Psoas muscle (tissue), 8 donors: ENCODE measurements at places on chromosomes 4 and X. TPM values are rescaled to one million over a fixed set of nuclear protein-coding genes. Genes with fewer than 3 reads are reported as not detected.
A peak's percentile ranks its signal among the peaks of the same experiment; 100 is the strongest.

- peak overlapping the region; percentile 63 for H3K27ac ChIP-seq
- no peaks in the 10 kb centered on the region for H3K36me3 ChIP-seq
- H3K4me3 ChIP-seq = peak overlapping the region; percentile 65
Observed at GRCh38 chrX:102659790-102660757, 8.8 kb downstream of the GPRASP1 start.

GRCh38 chr4:107774681-107775080 is 50.1 kb upstream of the SGMS2 start:
- no peak overlapping the region for H3K4me3 ChIP-seq
- no peaks in the 10 kb centered on the region for H3K27me3 ChIP-seq
- H3K36me3 ChIP-seq = no peaks in the 10 kb centered on the region
- H3K27ac ChIP-seq = no peak overlapping the region
- DNase-seq = no peak

GRCh38 chrX:107626916-107627315 is 1.4 kb upstream of the PRPS1 start:
- H3K4me1 ChIP-seq = no peaks in the 10 kb centered on the region
- no peak for DNase-seq
- no peaks in the 10 kb centered on the region for H3K27me3 ChIP-seq
- no peaks in the 10 kb centered on the region for H3K36me3 ChIP-seq
- H3K4me3 ChIP-seq = no peak overlapping the region
- no peak overlapping the region for H3K27ac ChIP-seq

DNA sequence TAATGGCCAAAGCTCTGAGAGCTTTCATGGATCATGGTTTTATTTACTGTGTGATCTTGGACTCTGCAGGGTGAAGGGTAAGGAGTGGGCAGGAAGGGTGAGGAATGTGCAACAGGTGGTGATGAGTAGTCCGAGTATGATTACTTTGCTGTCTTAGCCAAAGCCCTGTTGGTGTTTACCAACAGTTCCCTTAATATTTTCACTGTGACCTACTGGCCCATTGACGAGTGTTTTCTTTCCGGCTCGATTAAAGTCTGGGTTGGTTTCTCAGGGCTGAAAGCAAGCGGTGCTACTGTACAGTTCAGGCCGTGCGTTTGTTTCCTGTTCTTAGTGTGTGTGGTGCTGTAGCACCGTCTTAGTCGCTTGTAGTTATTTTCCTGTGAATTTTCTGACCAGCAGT is 2.6 kb downstream of the ARHGAP24 start:
- no peak for DNase-seq
- peaks cover 5% of the 10 kb centered on the region for H3K4me1 ChIP-seq
- H3K27ac ChIP-seq = no peak overlapping the region
- no peaks in the 10 kb centered on the region for H3K36me3 ChIP-seq

GRCh38 chr4:156459584-156459983 is 505.9 kb upstream of the CTSO start:
- H3K27ac ChIP-seq = no peak overlapping the region
- no peaks in the 10 kb centered on the region for H3K4me1 ChIP-seq
- H3K36me3 ChIP-seq = no peaks in the 10 kb centered on the region
- no peak for DNase-seq

DNA sequence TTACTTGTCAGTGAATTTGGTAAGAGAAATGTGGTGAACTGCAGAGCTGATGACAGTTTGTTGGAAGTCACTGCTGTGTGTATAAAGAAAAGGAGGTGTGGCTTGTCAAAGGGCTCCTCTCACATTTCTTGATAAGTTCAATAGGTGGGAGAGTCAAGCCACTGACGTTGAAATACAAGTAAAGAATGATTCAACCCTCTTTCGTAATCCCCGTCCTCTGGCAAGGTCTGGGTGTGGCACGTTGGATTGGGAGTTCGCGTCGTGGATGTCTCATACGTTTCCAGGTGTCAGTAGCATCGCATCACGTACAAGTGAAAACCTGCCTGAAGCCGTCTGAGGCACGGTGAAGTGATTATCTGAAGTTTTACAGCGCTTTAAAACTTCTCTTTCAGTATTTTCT is 76.4 kb downstream of the EGF start:
- DNase-seq = no peak
- H3K4me3 ChIP-seq = no peak overlapping the region
- H3K27ac ChIP-seq = peak overlapping the region; percentile 25
- H3K27me3 ChIP-seq = no peaks in the 10 kb centered on the region
- H3K36me3 ChIP-seq = peaks cover 60% of the 10 kb centered on the region

The ATP7A gene
- total RNA-seq = 4.2 TPM

The MTMR8 gene
- 0.46 TPM for total RNA-seq
